Myocyte (in vitro differentiated cells): ENCODE measurements at places on chromosomes 1 and 21. TPM values are rescaled to one million over a fixed set of nuclear protein-coding genes. Genes with fewer than 3 reads are reported as not detected.
A peak's percentile ranks its signal among the peaks of the same experiment; 100 is the strongest.

DNA sequence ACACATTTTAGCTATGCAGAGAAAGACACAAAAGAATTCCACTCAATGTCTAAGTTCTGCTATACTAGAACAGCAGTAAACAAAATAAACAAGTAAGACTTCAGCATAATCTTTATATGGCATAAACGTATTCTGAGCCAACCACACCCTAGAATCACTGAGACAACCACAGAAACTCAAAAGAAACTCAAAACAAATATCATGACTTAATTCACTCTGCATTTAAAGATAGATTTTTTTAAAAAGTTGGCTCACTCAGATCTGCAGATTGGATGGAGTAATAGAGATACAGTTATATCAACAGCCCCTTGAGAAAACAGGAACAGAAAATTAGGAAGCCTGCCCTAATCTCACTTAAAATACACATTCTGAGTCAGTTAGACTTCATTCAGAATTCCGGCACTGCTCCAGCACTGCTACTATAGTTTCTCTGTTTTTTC is 95.0 kb downstream of the COL24A1 start:
- no peak for DNase-seq

- DNase-seq: no peak
Measured at GRCh38 chr1:206784471-206784903, 12.2 kb upstream of the IL10 start.

DNA sequence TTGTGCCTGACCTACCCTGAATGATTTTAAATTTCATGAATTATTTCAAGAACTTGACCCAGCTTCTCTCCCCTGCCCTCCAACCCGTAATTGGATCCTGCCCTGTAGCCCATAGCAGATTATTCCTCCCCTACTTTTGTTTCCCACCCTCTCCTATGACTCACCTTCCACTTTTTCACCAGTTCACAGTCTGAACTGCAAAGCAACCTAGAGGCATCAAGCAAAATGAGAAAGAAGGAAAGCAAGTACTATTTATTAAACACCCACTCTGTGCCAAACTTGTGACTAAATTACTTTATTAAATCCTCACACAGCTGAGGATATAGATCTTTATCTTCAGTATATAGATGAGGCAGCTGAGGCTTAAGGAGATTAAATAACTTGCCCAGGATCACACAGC is 20.7 kb upstream of the IKBKE start:
- DNase-seq: no peak

DNA sequence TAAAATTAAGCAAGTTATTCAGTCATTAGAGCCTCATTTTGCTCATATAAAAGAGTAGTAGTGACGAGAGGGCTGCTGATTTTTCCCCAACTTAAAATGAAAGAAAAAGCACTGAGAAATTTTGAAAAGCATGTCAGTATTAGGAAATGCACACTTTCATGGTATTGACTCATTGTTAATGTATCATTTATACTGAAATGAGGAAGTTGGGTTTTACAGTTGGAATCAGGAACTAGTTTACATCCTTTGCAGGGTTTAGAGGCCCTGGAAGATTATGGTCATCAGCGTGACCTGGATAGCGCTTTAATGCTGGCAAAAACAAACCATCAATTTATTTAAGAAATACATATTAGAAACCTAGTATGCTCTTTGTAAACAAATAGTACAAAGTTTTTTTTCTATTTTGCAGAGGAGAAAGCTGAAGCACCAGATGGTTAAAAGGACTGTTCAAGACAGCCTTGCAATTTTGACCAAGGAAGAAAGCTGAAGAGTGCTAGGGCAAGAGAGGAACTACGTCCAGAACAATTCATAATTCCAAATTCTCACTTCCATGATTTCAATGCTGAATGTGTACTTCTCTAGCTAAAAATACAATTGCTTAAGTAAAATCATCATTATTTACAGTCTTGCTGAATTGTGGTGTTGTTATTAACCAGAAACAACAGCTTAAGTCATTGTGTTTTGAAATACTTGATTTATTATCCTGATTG is 94.8 kb upstream of the SGIP1 start:
- DNase-seq: no peak

DNA sequence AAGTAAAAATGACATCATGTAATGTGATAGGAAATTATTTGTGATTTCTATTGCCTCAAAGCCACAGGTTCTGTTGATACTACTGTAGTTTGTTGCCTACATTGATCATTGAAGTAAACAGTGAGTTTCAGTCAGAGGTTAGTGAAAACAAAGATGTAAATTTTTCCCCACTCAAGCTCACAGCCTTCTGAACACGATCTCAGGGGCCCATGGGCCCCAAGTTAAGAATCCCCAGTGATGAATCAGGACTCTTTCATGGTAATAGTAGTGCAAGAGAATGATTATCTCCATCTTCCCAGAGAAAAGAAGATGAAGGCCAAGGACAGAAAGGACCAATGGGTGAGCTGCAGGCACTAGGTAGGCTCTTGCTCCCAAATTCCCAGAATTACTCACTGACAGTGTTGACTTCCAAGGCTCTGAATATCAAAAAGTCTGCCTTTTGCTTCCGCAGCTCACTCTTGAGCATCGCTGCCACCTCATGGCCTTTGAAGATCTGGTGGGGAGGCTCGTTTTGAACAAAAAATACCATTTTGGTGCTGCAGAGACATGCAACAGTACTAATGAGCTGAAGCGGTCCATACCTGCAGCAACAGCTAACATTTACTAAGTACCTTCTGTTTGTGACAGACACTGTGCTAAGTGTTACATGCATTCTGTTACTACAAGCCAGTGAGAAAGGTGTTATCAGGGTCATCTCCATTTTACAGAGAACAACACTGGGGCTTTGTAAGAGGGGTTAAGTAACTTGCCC is 113.3 kb downstream of the KIAA0319L start:
- no peak for DNase-seq

- no peak for DNase-seq
Measured at GRCh38 chr21:41188486-41189149, 20.7 kb downstream of the BACE2 start.

GRCh38 chr1:157176591-157177121 is 38.5 kb upstream of the ETV3 start:
- DNase-seq: no peak

DNA sequence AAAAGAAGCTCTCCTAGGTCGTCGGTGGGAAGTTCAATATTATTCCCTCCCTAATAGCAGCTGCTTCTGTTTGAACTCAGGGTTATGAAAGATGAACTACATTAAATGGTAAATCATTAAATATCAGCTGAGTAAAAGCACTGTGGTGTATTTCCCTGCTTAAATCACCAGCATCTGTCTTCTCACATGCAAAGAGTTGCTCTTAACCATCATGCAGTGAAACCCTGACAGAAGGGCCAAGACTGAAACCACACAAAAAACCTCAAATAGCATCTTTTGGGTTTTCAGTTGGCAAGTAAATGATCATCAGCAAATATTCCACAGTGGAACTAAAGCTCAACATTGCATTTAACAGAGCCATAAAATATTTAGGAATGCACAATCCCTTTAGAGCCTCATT is 380.0 kb upstream of the ADGRL2 start:
- no peak for DNase-seq

- DNase-seq: peak; percentile 1
Measured at GRCh38 chr1:194908643-194909042, 1699.6 kb downstream of the KCNT2 start.

Gene EDEM3
- 44.5 and 51.9 TPM in 2 replicates for total RNA-seq

Gene C1orf56
- total RNA-seq: 4.8 and 5.4 TPM in 2 replicates
